ENCODE measurements at places on chromosomes 13 and 19. TPM values are rescaled to one million over a fixed set of nuclear protein-coding genes. Genes with fewer than 3 reads are reported as not detected.

The ELL gene
- 15.9 TPM for total RNA-seq

The TINCR gene
- 0.05 TPM for total RNA-seq

The HIPK4 gene
- total RNA-seq = not detected

The RAB3A gene
- total RNA-seq = 9.7 TPM

The KLK13 gene
- not detected for total RNA-seq

The ZNF154 gene
- 0.20 TPM for total RNA-seq

The LRCH1 gene
- total RNA-seq = 12.0 TPM

The GIPR gene
- 0.13 TPM for total RNA-seq

DNA sequence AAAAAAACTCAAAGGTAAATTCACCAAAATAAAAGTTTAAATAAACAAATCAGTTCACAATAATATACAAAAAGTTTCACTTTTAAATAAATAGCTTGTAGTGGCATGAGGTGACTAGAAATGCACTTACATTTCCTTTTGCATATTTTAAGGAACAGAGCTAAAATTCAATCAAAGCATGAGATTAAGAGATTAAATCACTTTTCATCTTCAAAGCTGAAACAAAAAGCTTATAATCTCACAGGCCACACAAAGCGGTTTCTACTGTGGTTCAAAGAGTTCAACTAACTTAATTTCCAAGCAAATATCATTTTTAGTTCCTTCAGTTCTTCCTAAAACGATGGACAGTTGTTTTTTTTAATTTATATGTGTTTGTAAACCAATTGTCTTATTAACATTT lies 38.9 kb downstream of the TSC22D1 start:
- DNase-seq = no peak

GRCh38 chr13:110138010-110138699 lies 168.8 kb downstream of the COL4A1 start:
- peak; percentile 73 for DNase-seq

DNA sequence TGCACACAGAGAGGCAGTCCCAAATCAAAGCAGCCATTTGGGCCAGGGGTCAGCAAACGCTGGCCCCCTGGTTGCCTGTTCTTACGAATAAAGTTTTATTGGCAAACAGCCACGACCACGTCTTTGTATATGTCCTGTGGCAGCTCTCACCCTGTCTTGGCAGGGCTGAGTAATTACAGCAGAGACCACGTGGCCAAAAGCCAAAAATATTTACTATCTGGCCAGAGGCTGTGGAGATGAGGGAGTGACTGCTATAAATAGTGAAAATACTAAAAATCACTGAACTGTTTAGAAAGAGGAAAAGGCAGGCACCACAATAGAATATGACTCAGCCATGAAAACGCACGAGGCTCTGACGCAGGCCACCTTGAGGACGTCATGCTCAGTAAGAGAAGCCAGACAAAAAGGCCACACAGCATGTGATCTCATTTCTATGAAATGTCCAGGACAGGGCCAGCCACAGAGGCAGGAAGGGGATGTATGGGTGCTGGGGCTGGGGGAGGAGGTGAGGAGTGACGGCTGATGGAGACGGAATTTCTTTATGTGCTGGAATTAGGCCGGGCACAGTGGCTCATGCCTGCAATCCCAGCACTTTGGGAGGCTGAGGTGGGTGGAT lies 29.4 kb downstream of the SMIM24 start:
- peak; percentile 100 for DNase-seq

DNA sequence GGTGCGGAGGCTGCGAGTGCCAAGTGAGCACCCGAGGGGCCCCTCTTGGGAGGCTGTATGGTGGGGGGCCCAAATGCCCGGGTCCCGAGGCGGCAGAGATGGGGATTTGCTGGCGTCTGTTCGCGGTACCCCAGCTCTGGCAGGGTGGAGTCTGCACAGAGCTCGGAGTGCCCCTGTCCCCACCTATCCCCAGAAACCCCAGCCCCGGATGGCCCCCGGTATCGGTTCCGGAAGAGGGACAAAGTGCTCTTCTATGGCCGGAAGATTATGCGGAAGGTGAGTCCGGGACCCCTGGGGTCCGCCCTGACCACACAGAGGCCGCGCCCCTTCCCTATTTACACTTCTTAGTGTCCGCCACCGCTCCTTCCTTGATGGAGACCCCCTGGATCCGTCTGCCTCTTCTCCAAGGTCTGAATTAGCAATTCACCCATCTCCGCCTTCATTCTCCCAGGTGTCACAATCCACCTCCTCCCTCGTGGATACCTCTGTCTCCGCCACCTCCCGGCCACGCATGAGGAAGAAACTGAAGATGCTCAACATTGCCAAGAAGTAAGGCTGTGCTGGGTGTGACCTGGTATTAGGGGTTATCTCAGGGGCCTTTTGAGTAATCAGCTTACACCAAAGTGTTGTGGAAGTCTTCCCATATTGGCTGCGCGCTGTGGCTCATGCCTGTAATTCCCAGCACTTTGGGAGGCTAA lies 630 bp downstream of the PNPLA6 start:
- no peak for DNase-seq

DNA sequence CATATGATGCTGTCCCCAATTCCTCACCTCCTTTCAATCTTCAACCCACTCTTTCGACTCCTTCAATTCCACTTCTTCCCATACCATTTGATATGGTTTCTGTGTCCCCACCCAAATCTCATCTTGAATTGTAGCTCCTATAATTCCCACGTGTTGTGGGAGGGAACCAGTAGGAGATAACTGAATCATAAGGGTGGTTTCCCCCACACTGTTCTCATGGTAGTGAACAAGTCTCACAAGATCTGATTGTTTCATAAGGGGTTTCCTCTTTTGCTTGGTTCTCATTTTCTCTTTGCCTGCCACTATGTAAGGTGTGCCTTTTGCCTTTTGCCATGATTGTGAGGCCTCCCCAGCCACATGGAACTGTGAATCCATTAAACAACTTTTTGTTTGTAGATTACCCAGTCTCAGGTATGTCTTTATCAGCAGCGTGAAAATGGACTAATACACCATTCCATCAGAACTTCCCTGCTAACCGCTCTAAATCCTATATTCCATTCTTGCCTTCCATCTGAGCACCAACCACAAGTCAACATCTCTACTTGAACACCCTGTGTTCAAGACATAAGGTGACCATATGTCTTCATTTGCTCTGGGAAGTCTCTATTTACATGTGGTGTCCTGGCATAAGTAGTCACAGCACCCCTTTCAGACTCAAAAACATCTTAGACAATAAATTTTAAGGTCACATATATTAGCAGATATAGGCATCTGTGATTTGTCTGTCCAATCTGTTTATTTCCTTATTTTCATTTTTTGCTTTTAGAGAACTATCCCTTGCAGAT lies 122.9 kb downstream of the TSHZ3 start:
- DNase-seq = no peak

DNA sequence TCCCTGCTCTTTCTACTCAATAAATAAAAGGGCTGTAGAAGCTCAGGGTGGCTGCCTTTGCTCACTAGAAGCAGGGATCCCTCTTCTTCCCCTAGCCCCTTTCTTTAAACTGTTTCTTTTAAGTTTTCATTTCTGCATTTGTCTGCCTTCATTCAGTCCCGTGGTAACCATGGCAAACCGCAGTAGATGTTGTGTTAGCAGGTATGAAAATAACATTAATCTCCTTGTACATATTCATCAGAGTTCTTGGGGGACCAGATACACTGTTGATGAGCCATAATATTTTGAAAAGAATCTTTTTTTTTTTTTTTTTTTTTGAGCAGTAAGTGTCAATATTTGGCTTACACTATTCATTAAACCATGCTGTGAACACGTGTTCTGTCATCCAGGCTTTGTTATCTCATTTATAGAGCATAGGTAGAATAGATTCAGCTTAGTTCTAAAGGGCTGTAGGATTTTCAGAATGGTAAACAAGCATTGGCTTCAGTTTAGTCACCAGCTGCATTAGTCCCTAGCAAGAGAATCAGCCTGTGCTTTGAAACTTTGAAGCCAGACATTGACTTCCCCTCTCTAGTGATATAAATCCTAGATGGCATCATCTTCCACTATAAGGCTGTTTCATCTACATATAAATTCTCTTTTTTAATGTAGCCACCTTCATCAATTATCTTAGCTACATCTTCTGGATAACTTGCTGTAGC lies 59.4 kb upstream of the SPRY2 start:
- DNase-seq = no peak

DNA sequence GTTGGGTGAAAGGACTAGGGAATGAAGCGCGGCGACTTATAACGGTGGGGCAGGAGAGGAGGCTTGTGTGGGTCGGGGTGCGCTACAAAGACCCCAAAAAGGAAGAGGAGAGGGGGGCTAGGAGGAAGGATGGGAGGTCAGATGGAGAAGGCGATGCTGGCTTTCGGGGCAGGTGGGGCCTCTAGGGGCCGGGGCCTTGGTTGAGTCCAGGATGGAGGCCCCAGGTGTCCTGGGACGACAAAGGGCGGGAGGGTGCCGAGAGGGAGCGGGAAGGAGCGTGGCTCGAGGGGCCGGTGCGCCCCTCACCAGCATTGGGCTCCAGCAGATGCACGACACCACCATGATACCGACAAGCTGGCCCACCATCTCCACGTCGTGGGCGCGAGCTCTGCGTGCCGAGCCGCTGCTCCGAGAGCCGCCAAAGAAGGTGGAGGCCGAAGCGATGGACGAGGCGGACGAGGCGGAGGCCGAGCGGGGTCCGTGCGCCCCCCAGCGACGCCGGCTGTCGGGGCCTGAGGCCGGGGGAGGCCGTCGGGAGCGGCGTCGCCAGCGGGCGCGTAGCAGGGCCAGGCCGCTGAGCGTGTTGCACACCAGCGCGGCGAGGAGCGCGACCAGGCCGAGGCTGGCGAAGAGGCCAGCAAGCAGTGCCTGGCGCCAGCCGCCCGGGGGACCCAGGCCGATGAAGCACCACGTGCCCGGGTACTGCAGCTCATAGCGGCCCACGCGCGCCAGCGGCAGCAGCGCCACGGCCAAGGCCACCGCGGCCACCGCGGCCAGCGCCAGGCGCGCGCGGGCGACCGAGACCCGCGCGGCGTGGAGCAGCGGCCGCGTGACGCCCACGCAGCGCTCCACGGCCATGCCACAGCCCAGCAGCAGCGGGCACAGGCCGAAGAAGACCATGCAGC lies 1.8 kb downstream of the PTGER1 start:
- no peak for DNase-seq

DNA sequence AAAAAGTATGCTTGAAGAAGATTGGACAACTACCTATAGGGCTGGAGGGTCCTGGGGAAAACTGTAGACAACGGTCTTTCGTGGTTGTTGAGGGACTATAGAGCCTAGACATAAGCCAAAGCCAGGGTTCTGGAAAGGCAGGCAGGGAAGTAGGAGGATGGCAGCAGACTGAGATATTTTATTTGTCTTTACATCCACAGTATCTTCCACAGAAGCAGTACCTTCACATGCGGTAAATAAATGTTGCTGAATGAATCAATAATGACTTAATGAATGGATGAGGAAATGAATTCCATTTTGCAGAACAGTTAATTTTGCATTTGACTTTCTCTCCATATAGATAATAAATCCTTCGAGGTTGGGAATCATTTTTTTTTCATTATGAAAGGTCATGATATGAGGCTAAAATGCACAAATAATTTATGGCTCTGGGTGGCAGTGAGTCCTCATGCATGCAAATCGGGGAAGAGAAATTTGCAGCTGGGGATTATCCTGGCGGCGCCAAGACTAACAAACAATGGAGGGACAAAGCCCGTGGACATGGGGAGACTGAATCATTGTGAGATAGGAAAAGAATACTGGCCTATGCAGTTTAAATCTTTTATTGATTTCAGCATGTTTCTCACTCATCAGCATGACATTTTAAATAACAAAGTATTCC lies 102.0 kb downstream of the ERCC5 start:
- DNase-seq = no peak

DNA sequence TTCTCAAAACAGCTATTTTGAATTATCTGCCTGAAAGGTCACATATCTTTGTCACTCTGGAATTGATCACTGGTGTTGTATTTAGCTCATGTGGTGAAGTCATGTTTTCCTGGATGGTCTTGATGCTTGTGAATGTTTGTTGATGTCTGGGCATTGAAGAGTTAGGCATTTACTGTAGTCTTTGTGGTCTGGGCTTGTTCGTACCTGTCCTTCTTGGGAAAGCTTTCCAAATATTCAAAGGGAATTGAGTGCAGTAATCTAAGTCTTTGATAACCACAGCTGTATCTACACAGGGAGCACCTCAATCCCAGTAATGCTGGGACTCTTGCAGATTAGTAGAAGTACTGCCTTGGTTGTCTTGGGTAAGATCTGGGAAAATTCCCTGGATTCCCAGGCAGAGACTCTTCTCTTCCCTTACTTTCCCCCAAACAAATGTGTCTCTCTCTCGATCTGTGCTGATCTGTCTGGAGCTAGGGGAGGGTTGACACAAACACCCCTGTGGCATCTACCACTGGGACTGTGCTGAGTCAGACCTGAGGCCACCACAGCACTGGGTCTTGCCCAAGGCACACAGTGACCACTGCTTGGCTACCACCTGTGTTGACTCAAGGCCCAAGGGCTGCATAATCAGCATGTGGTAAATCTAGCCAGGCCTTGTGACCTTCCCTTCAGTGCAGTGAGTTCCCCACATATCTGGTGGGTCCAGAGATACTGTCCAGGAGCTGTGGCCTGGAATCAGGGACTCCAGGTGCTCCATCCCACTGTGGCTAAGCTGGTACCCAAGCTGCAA lies 5.5 kb upstream of the CYP4F3 start:
- no peak for DNase-seq

- no peak for DNase-seq
Observed at GRCh38 chr19:17245535-17245984, at the start of gene NR2F6. NR2F6 (minus strand) TSS chr19:17245919; CDS start chr19:17245220, 699 bp downstream.

- peak; percentile 23 for DNase-seq
Observed at GRCh38 chr13:96075953-96076543, 13.9 kb upstream of the HS6ST3 start.

DNA sequence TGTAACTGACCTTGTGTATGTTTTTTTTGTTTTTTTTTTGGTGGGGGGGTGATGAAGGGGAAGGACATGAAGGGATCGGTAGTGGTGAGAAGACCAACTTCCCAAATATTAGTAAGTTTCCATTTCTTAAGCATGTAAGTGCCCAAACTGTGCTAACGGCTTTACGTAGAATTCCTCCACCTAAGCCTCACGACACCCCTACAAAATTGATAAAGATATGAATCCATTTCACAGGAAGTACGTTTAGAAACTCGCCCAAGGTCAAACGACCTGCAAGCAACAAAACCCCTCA lies 649 bp downstream of the UQCRFS1 start:
- DNase-seq = no peak

All from HFFc6 (cell line).